ENCODE measurements at places on chromosomes 6 and 20.

DNA sequence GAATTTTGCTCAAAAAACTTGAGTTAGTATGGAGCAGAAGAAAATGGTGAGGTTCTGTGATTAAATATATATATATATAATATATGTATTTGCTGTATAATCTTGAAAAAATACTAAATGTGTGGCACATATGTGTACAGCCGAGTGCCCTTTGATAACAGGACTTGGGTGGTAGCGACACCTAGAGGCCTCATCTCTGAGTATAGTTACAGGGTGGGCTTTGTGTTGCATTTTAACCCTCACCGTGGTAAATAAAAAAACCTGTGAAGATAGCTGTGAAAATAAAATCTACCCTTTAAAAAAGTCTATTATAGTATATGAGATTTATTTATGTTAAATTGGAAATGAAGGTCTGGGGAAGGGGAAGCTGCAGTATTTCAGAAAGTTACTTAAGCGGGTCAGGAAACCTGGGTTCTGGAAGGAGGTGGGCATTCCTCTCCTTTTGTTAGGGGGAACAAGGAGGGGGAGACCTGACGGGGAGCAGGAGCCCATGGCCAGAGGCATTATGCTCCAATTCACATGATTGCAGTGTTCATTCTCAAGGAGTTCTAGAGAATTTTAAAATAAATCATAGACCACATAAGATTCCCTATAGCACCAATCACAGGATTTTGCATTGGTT is 82.7 kb downstream of the SH3BGRL2 start:
- no peak for DNase-seq

GRCh38 chr20:25270829-25271251 is 23.0 kb downstream of the PYGB start:
- DNase-seq: no peak

GRCh38 chr6:167416676-167417430 is 92.0 kb downstream of the TTLL2 start:
- DNase-seq: no peak

DNA sequence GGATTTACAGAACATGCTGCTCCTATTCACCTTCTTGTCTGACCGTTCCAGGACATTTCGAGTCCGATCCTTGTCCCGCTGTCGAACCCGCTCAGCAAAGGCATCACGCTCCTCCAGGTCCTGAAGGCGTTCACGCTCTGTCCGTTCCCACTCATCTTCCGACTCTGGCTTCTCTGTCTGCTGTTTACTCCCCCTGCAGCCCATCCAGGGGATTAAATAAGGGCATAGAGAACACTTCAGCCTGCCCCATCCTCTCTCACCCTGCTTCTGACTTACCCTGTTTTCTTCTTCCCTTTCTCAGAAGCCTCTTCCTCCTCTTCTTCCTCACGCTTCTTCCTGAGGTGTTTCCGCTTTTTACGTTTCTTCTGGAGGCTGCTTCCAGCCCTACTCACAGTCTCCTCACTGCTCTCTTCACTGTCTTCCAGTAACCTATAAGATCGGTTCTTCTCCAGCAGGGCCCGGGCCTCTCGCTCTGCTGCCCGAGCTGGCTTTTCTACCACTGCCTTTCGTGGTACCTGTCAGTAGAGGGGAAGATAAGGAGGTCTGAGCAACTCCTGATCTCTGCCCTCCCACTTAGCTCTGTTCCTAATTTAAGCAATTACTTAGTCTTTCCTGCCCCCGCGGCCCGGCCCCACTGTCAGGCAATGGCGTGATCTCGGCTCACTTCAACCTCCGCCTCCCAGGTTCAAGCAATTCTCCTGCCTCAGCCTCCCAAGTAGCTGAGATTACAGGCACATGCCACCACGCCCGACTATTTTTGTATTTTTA is 1.9 kb downstream of the DHX16 start:
- DNase-seq: no peak

DNA sequence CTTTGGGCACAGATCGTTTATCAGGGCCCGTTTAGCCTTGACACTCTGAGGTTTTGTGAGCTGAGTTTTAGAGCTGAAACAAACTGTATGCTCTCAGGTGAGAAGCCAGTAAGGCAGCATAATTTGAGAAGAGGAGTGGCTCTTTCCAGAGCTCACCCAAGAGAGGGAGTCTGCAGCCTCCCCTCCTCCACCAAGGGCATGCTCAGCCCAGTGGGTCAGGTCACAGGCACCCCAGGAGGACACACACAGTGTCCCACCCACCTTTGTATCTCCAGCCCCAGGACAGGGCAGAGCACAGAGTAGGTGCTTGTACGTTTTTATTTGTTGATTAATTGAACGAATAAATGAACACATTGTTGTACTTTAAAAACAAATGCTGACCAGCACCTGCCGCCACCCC is 3.4 kb downstream of the TSPO2 start:
- no peak for DNase-seq

- no peak for DNase-seq
These were observed 266.3 kb downstream of the RFPL4B start for GRCh38 chr6:112613410-112613809.

- peak; percentile 19 for DNase-seq
These were observed 36.0 kb upstream of the MPC1 start for GRCh38 chr6:166418691-166419143.

DNA sequence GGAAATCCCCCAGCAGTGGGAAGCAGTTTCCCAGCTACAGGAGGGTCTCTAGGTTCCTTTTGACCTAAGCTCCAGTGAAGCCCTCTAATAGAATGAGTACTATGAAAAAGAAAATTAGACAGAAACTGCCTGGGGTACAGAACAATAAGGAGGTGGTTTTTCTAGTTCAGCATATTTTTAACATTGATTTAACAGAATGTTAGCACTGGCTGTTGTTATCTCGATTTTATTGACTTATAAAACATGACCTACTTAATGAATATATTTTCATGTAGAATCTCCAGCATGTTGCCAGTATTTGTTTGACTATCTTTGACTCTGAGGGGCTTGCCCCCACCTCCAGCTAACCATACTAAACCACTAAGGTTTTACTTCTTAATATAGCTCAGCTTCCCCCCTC is 19.6 kb downstream of the SCGN start:
- no peak for DNase-seq

DNA sequence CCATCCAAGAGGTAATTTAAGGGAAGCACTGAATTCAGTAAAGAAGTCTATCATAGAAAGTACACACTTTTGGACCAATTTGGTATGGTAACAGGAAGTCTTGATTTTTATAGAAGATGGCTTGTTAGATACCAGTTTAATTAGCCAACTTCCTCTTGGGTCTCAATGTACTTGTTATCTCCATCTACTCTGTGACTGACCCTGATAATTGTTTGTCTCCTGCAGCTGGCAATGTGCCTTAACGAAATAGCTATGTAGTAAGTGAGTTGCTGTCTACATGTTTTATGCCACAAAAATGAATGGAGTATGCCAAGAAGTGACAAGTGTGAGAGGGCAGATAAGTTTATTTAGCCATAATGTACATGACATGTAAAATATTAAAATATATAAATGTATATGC is 410.5 kb upstream of the MAN1A1 start:
- no peak for DNase-seq

- DNase-seq: no peak
These were observed 270.9 kb downstream of the NKAIN2 start for GRCh38 chr6:124074606-124075005.

GRCh38 chr6:708237-708598 is 15.3 kb upstream of the EXOC2 start:
- no peak for DNase-seq

DNA sequence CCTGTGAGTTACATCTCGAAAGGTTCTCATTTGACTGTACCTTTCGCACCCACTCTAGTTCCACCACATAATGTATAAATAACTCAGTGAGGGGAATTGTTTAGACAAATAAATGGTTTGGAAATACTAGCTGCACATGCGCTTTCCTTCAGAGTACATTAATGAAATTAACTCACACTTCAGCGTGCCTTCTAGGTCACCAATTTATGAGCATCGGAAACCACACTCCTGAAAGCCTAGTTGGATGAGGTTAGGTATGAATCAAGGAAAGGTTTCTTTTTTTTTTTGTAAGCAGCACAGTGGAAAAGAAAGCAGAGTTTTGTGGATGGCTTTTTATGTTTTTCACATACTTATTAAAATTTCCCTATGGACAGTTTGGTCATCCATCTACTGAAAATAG is 247.8 kb upstream of the TCF21 start:
- DNase-seq: no peak

- DNase-seq: no peak
These were observed 69.1 kb upstream of the SAMHD1 start for GRCh38 chr20:37020636-37021035.

DNA sequence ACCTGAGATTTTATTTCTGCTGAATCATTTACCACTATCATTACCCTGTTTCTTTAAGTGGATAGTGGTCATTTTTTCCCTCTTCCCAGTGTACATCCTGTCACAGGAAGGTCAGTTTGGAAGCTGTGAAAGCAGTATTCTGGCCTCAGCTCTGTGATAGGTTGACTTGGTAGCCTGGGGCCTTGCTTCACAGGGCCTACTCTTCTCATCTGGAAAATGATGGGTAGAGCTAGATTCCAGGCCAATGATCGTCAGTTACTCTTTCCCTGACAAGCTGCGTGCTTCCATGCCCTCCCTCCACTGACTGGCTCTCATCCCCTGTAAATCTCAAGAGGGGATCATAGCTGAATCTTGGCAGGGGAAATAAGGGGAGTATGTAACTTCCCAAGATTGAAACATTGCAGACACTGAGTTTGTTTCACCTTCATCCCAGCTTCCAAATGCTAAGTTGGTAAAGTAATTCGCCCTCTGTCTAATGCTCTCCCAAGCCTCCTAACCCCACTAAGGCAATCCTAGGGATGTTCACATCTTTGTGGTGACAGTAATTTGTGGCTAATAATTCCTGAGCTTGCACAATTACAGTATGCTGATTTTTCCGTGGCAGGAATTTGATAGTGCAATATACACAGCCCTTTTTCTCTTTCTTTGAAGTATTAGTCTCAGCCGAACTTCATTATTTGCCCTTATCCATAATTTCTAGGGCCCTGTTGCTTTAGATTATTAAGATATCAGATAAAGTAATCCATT is 51.2 kb downstream of the VAPB start:
- no peak for DNase-seq

- no peak for DNase-seq
These were observed 15.7 kb downstream of the CNKSR3 start for GRCh38 chr6:154494592-154495311.

- DNase-seq: no peak
These were observed 4.8 kb upstream of the SMIM28 start for GRCh38 chr6:138372711-138373463.

- DNase-seq: no peak
These were observed 89.1 kb downstream of the FUT9 start for GRCh38 chr6:96104910-96105309.
